ENCODE measurements at places on chromosomes 3 and 15.
A peak's percentile ranks its signal among the peaks of the same experiment; 100 is the strongest.

DNA sequence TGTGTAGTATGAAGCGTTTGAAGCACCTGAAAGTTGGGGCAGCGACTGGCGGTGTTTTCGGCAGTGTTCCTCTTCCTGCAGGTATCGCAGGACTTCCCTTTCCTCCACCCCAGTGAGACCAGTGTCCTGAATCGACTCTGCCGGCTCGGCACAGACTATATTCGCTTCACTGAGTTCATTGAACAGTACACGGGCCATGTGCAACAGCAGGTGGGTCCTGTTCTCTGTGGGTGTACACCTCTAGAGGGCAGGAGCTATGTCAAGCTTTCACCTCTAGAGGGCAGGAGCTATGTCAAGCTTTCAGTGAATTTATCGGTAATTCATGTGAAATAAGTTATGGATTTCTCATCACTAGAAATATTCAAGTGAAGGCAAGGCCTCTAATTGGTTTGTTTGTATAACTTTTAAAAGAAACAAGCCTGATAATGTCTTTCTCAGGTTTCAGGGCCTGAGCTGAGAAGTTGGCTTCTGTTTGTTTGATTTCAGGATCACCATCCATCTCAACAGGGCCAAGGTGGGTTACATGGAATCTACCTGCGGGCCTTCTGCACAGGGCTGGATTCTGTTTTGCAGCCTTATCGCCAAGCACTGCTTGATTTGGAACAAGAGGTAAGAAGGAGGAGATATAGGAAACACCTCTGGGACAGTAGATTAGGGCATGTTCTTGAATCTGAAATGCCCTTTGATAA lies 5.3 kb downstream of the TUBGCP4 start:
- DNase-seq, result no peak

DNA sequence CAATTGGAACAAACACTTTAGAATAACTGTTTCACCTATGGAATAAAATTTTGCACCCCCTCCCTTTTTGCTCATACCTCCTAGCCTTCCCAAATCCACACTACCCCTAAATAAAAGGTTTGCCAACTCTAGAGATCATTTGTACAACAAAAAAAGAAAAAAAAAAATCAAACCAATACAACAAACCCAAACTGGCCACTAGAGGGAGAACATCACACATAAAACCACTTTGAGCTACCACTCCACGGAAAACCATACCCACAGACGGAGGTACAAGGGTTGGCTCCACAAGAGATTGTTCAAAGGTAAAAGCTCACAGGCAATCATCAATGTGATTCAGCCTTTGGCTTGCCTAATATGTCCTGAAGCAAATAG lies 47.6 kb downstream of the SETMAR start:
- DNase-seq, result no peak

DNA sequence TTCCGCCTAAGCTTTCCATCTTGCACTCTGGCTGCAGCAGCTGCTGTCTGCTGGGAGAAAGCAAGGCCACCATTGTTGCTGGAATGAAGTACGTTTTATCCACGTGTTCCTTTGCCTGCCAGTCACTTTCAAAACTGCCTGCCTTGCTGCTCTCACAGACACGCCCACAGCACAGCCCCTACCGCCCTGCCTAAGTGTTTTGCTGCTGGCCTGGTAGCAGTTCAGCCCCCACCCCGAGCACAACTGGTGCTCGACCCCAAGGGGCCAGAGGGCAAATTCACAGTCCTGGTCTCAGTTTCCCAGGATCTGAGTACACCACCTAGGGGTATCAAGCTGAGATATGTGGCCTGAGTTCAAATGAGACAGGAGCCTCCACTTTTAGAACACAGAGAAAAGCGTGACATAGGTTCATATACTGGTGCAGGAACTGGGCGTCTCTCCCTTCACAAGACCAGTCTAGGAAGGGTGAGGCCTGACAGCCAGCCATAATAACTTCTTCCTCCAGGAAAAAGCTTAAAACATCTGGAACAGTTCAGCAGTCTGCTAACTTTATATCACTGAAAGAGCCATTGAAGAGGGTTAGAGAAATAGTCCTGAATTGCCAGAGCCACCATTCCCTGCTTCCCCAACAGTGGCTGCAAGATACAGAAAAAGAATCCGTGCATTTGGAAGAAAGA lies 1012.3 kb downstream of the ZPLD1 start:
- no peak for DNase-seq

- no peak for DNase-seq
Observed at GRCh38 chr15:51237816-51238215, 100.6 kb downstream of the CYP19A1 start.

- DNase-seq, result no peak
Observed at GRCh38 chr3:39639344-39640236, 169.8 kb upstream of the MYRIP start.

DNA sequence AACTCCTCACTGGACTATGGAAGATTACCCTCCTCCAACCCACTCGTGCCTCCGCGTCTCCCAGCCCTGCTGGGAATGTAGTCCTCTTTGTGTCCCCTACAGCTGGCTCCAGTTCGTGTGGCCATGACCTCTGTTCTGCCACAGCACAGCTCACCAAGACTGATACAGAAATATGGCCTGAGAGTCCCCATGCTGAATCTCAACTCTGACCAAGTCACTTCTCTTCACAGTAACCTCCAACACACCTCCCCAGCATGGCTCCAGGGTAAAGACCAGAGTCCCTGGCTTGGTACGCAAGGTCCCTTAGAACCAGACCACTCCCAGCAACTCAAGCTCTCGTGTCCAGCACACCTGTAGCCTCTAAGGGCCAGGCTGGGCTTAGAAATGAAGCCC lies 2.3 kb upstream of the COL7A1 start:
- no peak for DNase-seq

GRCh38 chr15:77064539-77065308 lies 6.2 kb downstream of the TSPAN3 start:
- no peak for DNase-seq

DNA sequence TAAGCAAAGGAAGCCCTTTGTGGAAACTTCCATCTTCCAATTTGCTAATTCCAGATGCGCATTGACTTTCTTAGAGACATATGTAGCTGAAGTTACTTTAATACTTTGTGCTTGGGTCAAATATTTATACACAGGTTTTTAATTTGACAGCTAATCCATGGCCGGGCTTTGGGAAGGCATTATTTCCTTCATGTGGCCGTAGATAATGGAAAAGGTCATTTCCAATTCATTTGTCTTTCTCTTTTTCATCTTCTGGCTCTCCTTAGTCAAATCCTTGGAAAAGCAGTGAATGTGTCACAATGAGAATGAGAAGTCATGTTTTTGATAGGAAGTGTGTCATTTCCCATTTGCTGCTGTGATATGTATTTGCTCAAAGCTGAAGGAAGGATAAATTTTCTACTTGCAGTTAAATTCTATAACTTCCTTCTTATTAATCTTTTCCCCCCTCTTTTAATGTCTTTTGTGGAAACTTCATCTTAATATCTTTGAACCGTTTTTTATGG lies 323.3 kb downstream of the CLSTN2 start:
- no peak for DNase-seq

GRCh38 chr3:184262764-184263179 lies 1.4 kb upstream of the CAMK2N2 start:
- DNase-seq, result no peak

- DNase-seq, result no peak
Observed at GRCh38 chr3:31793821-31794220, 187.2 kb downstream of the OSBPL10 start.

DNA sequence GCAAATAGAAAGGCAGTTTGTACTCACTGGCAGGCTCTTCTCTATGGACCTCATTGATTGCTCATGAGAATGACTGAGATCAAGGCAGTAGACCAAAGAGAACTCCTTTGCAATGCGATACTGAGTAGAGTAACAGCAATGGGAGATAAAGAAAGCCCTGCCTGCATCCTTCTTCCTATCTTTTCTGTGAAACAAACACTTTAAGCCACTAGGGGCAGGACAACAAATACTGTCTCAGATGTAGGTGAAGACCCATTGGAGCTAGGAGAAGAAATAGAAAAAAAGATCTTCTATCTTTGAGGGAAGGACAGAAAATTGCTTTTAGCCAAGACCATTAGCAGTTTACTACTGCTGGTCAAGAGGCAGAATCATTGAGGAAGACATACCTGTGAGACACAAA lies 117.6 kb upstream of the IGSF10 start:
- no peak for DNase-seq

DNA sequence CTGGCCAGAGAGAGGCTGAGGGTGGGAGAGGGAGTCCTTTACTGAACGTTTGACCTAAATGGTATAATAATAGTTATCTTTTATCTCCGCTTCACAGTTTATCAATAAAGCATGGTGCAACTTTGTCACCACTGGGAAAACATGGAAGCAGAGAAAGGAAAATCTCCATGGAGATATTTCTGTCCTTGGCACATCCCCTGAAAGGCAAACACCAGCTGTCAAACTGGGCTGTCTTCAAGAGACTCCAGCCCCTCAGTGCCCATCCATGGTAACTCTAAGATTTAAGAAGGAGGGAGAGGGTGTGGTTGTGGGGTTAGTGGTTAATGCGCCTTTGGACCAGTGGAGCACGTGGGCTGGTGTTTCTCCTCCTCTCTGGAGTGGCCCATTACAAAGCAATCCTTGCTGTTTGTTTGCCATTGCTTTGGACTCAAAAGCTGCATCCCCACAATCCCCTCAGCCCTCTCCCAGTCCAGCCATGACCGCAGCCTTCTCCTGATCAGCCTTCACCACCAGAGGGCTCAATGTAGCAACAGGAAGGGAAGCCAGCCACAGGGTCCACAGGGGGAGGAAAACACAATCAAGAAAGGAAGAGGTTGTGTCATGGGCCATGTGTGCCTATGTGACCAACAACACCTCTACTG lies 38.2 kb upstream of the FAM174B start:
- DNase-seq, result no peak

GRCh38 chr3:170228093-170228766 lies 6.0 kb downstream of the PRKCI start:
- DNase-seq, result no peak

- no peak for DNase-seq
Observed at GRCh38 chr3:186237915-186238314, 124.1 kb downstream of the DGKG start.

DNA sequence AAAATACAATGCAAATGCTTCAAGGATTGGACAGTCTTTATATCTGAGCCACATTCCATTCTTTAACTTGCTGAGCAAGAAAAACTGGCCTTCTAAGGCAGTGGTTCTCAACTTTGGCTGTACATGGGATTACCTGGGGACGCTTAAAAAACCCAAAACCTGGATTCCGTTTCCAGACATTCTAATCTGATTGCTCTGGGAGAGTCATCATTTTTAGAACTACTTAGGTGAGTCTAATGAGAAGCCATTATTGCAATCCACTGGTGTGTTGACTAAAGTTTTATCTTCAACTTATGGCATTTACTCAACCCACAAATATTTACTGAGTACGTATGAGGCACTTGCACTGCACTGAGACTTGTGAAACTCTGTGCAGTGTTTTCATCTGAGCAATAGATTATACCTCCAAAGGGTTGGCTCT lies 195.7 kb upstream of the ATP11B start:
- DNase-seq, result no peak

DNA sequence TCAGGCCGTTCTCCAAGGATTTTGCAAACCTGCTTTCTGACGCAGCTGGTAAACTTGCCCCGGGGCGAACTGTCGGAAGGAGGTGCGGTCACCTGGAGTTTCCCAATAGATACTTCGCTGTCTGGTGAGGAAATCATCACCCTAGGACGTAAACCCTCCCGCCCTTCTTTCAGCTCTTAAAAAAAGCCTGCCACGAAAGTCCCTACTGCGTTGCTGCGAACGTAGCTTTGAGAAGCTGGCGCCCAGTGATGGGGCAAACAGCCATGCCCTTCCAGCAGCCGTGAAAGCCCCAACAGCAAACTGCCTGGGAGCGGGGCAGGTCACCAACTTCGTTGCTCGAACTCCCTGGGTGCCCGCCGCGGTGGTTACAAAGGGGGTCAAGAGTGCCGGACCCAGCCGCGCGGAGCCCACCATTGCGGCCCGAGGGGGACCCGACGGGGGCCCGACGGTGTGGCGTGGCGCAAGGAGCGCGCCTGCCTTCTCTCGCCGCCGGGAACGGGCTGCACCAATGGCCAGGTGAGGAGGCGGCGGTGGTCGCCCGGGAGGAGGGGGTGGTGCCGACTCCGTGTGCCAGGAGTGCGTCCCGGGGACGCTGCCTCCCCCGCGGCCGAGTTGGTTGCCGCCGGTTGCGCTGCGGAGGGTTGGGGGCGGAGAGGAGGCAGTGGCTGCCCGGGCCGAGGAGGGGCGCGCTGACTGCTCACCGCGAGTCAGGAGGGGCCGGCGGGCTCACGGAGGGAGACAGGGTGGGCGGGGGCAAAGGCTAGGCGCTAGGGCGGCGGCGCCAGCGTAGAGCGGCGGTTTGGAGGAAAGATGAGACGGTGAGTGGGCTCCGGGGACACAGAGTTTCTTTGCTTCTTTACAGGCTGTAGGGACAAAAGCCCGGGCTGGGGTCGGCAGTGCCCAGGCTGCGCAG lies at the start of gene PHLDB2:
Gene PHLDB2 (plus strand): TSS at position 205 of the 913 bp plus-strand sequence. CDS start 24,813 bp downstream, outside the sequence.
- DNase-seq, result peak; percentile 91

GRCh38 chr3:24521420-24522145 lies 26.9 kb upstream of the THRB start:
- peak; percentile 86 for DNase-seq

DNA sequence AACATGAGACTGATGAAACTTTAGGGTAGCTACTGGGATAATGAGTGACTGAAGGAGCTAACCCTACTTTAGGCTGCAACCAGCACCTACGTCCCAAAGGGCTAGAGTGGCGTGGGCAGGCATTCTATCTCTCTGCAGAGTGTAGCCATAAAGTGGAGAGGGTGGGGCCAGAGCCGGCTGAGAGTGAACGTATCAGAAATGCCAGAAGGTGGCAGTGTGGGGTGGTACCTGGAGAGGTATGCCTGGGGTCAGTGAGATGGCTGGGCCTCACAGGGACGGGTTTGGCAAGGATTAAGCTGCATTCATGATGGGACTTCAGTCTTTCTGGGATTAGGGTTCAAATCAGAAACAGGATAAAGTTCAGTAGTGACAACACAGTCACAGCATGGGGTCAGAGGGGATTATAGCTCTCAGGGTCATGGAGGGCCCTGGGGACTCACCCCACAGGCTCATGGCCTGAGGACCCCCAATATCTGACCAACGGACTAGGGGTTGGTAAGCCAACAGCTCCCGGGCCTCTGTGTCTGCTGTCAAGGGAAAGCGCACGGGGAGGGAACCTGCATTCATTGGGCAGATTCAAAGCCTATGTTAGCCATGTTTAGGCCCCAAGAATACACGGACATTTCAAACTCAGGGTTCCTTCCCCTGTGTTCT lies 86.5 kb upstream of the FOXB1 start:
- DNase-seq, result no peak

- no peak for DNase-seq
Observed at GRCh38 chr15:48861813-48862431, 16.0 kb upstream of the EID1 start.

Measured in aorta (tissue), 5 donors.